ENCODE measurements at places on chromosomes 2 and 18.

GRCh38 chr2:11017921-11018320, 106.2 kb downstream of the KCNF1 start:
- no peak for DNase-seq

GRCh38 chr2:180823546-180824141, 156.8 kb upstream of the UBE2E3 start:
- no peak for DNase-seq

DNA sequence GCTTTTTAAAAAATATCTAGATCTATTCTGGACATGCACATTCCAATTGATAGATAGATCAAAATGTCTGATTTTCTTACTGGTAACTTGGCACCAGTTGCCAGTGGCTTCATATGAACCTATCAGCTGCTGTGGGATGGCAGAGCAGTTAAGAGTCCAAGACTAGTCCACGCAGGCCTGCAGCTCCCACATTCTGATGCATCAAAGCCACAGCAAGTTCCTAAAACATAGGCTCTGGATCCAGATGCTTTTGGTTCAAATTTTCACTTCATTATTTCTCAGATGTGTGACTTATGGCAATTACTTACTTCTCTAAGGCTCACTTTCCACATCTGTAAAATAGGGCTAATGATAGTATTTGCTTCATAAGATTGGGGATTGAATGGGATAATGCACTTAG, 48.0 kb upstream of the CYP1B1 start:
- DNase-seq, result no peak

DNA sequence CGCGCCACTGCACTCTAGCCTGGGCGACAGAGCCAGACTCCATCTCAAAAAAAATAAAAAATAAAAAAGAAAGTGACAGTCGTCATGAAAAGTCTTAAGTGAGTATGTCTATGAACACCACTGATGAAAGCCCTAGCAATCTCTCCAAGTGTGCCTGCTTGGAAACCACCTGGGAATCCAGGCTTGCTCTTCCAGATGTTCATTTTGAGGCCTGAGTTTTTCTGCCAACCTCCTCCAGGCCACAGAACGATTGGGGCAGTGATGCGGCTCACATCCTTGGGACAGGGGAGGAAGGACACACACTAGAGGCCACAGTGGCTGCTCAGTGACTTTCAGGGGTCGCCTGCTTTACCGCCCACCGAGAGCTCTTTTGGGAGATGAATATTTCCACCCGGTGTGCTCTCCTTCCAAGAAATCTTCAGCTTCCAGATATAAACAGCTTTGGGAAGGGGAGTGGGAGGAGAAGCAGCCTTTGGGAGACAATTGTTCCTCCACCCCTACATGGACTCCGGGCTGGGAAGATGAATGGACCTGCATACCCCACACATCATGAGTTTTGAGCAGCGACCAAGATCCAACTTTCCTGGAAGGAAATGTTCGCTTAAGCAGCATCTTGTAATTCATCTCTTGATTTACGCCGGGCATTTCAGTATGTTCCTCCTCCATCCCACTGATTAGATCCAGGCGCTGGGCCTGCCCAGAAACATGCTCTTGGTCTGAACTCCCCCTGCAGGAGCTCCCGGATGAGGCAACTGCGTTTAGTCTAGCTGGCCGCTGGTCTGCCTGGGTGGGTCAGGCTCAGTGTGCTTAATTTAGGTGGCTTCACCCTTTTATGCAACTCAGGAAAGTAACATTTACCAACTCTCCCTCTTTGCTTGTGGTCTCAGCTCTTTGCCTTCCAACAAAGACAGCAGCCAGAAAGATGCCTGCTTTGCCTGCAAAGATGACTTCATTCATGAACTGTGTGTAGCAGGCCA, 6.2 kb upstream of the ARMC9 start:
- DNase-seq, result no peak

DNA sequence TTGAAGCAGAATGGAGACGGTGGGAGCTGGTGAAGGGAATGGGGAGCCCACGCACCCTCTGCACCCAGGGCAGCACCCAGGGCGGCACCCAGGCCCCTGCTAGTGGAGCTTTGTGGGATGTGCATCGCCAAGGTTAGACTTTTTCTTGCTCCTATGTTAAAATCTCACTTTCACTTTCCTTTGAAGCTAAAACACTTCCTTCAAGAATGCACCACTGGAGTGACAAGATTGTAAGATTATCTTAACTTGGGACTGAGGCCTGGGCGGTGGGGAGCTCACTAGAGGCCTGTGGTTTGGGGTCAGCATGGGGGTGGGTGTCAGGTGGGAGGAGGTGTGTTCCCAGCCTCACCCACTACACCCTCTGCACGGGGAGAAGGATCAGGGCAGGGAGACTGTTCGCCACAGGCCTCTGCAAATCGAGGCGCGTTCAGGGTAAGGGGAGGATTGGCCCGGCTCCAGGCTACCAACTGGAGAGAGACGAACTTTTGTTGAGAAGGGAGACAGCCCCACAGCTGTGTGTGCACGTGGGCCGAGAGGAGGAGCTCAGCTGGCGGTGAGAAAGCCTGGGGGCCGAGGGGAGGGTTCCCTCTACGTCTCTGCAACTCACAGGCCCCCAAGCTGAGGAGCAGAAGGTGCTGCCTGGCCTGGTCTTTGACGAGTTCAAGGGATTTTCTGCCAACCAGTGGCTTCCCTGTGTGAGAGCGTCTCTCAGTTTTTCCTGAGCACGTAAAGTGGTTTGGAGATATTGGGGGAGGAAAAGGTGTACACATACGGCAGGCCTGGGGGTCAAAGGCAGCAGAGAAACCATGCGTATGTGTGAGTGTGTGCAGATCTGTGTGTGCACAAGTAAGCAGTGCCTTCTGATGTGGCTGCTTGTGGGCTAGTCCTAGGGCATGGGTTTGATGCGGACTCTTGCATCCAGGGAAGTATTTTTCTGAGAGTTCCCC, 147.7 kb downstream of the KLHL29 start:
- no peak for DNase-seq

DNA sequence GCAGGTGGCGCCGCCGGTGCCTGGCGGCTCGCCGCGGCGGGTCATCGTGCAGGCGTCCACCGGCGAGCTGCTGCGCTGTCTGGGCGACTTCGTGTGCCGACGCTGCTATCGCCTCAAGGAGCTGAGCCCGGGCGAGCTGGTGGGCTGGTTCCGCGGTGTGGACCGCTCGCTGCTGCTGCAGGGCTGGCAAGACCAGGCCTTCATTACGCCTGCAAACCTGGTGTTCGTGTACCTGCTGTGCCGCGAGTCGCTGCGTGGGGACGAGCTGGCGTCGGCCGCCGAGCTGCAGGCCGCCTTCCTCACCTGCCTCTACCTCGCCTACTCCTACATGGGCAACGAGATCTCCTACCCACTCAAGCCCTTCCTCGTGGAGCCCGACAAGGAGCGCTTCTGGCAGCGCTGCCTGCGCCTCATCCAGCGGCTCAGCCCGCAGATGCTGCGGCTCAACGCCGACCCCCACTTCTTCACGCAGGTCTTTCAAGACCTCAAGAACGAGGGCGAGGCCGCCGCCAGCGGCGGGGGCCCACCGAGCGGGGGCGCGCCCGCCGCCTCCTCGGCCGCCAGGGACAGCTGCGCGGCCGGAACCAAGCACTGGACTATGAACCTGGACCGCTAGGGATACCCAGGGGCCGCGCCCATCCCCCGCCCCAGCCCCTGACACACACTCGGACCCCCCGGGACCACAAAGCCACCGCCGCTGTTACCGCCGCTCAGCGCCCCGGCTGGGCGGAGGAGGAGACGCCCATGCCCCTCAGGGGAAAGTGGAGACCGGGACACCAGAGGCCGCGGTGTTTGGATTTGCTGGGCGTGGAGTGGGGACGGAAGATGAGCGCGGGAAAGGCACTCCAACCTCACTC, 1.1 kb downstream of the CDK5R2 start:
- DNase-seq, result no peak

GRCh38 chr2:203097735-203098134, 83.1 kb downstream of the NBEAL1 start:
- DNase-seq, result no peak

- no peak for DNase-seq
Observed at GRCh38 chr18:26233208-26233607, 7.0 kb downstream of the TAF4B start.

DNA sequence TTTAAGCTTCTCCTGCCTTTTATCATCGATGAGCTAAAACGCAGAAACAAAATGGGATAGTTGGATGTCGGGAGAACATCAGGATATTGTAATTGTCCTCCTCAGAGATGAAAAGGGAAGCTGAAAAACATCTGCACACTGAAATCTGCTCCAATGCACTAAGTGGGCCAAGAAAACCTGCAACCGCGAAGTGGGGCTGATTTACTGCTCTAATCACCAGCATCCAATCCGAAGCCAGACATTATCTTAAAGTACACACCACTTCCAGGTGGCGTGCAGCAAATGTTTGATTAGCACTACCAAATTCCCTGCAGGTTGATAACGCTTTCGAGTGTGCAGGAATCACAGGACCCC, 230.3 kb upstream of the SLC14A2 start:
- DNase-seq, result no peak

DNA sequence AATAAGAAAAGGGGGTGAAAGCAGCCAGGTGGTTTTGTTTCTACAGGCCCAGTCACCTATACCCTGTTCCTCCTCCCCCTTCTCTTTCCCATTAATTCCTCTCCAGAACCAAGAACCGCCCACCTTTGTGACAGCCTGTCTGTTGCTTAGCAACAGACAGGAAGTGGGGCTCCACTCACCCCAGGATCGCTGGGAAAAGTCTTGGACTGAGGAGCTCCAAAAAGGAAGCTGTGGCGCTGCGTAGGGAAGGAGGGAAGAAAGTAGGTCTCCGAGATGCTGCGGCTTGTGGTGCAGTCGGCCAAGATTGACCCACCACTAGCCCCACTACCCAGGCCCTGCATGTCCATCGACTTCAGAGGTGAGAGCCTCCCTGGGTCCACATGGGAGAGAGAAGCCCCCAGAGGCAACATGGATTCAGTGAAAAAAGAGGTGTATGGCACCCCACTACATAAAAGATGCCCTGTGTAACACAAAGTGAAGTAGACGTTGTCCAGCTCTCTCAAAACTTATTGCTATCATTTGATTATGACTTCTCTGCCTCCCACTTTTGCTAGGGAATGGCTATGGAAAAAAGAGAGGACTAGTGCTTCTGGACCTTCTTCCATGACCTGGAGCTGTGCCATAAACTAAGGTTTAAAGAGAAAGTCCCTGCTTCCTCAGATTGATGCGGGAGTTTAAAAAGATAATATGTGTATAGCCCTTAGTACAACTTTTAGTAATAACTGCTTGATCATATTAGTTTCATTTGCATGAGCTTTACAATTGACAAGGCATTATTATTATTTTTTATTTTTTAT, at the start of gene FER1L5:
Gene FER1L5, plus strand, starts transcription at position 201 of the 797 bp plus-strand sequence. Its CDS starts 73 bp downstream, at position 274.
- DNase-seq, result no peak

DNA sequence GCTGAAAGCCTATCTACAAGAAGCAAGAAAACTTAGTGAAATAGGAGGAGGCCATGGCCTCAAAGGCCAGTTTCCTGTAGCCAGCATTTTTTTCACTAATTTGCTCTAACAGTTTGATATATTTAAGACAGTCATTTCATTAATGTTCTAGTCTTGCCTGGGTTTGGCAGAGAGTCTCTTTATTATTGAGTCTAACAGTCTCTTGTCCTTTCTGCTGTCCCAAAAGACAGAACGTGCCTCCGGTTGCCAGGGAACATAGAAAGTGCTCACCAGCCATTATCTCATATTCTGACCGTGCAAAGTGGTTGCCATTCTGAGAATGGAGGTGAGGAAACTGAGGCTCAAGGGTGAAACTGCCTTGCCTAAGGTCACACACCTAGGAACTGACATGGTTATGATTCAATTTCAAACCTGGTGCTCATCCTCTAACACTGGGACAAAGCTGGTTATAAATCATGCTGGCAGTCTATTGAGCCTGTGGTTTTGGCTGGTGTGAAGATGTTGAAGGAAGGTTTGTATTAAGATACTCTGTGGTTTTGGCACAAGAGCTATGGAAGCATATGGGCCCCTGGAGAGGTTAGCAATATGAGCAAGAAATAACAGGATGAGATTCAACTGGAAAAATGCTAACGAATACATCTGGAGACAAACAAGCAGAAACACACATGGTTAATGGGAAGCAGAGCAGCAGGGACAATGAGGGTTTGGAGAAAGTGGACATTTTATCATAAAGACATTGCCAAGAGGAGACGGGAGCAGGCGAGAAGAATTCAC, 903.3 kb upstream of the KLHL29 start:
- no peak for DNase-seq

DNA sequence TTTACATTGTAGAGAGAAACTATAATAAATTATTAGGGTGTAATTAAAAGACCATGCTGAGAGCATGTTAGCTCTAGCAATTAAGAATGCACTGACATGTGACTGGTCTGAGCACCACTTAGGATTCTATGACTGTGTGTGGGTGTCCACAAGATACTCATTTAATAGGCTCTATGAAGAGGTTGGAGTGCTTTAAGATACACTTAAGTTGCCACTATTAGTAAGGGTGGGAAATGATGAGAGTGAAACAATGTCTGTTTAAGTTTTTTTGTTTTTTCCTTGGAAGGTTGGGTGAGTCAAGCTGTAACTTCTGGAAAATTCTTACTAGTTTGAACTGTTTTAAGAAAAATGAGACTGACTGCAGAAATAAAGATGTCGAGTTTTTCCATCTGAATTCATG, 1.8 kb upstream of the FAP start:
- no peak for DNase-seq

- no peak for DNase-seq
Observed at GRCh38 chr2:185583058-185583816, 155.4 kb upstream of the FSIP2 start.

DNA sequence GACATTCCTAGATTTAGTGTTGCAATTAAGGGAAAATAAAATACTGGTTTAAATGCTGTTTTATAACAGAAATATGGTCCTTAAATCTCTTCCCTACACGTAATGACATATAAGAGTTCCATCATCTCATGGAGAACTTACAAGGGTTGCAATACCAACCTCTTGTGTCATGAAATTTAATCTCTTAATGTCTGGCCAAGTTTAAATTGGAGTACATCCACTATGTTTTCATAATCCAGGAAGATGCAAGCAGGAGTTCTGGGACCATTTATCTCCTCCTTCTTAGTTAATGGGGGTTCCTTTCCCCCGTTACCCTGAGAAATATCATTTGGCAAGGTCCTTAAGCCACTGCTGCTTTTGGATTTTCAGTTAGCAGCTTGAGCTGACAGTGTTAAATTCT, 126.0 kb upstream of the ACVR2A start:
- no peak for DNase-seq

DNA sequence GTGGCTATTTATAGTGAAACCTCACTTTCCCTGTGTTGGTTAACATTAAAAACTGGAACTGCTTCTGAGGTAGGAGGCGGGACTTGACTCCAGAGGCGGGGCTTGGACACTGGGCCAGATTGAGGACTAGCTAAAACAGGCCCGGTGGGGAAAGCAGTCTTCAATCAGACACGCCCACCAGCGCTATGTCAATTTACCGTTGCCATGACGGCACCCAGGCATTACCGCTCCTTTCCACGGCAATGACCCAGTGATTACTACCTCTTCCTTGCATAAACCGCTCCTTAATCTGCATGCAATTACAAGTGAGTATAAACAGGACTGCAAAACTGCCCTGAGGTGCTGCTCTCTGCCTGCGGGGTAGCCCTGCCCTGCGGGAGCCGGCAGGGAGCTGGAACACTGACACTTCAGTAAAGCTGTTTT, 35.3 kb downstream of the LRRFIP1 start:
- no peak for DNase-seq

GRCh38 chr2:54040685-54041084, 69.9 kb upstream of the PSME4 start:
- DNase-seq, result no peak

GRCh38 chr2:218826791-218827190, 4.8 kb downstream of the PRKAG3 start:
- no peak for DNase-seq
